ENCODE measurements at places on chromosomes 7 and 10.

- DNase-seq: no peak
Measured at GRCh38 chr10:114498413-114499111, 94.3 kb upstream of the AFAP1L2 start.

- no peak for DNase-seq
Measured at GRCh38 chr10:44982496-44982895, 3.9 kb upstream of the DEPP1 start.

GRCh38 chr7:11343136-11343535 is 369.5 kb downstream of the PHF14 start:
- no peak for DNase-seq

- DNase-seq: no peak
Measured at GRCh38 chr10:111148440-111148839, 71.6 kb downstream of the ADRA2A start.

DNA sequence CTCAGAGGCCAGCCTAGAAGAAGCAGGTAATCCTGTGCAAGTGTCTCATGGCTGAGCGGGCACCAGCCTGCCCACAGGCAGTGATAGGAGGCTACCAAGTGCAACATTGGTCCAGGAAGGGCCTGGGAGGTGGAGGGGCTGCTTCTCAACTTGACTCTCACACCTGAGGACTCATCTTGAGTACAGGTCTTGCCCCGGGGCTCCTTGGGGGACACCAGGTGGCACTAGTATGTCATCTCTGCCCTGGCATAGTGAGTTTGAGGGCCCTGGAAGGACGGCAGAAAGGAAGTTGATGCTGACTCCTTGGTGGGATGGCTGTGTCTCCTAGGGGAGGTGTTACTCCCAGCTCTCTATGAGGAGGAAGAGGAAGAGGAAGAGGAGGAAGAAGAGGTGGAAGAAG is 2.3 kb downstream of the CCDC136 start:
- peak; percentile 5 for DNase-seq

GRCh38 chr7:74482629-74483401 is 29.1 kb downstream of the GTF2IRD1 start:
- DNase-seq: no peak

DNA sequence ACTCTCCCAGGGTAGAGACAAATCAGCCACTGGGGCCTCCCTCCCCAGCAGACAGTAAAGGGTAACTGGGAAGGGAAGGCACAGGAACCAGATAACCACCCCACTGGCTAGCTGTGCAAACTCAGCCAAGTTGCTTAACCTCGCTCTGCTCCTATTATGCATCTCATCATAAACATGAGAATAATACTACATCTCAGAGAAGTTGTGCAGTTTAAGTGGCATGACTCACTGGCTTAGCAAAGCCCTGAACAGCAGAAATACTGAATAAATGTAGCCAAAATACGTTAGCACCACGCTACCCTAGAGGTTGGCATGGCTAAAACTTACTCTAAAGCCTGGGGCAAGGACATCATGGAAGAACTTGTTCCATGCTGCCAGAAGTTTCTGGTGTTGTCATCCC is 128.1 kb upstream of the ANK3 start:
- DNase-seq: no peak

GRCh38 chr10:123797813-123798212 is 93.8 kb downstream of the CPXM2 start:
- no peak for DNase-seq

- DNase-seq: no peak
Measured at GRCh38 chr7:96076350-96076707, 245.6 kb downstream of the SLC25A13 start.

- no peak for DNase-seq
Measured at GRCh38 chr7:98178321-98178720, 32.9 kb upstream of the BHLHA15 start.

GRCh38 chr10:71711052-71711623 is 8.4 kb downstream of the C10orf105 start:
- no peak for DNase-seq

GRCh38 chr10:113497198-113497597 is 55.7 kb upstream of the HABP2 start:
- DNase-seq: no peak

GRCh38 chr7:157483971-157484410 is 147.2 kb downstream of the DNAJB6 start:
- DNase-seq: no peak

DNA sequence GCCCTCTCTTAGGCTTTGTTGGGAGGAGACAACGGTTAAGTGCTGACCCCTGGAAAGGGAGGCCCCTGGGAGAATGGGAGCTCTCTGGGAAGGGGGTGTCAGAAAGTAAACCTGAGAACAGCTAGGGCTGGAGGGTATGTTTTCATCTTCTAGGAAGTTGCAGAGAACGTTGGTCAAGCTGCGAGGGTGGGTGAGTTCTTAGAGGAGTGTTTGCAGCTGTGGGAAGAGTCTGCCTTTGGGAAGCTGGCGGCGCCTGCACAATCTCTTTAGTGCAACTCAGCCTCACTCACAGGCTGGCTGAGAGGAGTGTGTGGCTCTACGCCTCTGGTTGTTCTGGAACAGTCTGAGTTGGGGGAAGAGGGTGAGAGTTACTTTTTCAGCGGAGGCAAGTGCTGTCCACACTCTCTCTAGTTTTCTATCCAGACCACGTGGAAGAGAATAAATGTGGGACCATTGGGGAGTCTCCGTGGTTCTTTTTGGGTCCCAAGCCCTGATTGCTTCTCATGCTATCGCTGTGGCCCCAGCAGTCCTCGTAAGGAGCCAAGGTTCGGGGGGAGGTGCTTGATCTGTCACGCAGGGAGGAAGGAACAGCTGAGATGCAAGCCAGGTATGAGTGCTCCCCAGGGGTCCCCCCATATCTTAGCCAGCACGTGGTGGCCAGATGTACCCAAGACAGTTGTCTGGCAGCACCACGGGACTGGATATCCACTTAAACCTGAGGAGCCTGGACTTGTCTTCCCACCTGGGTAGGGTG is 237.2 kb downstream of the BUB3 start:
- DNase-seq: no peak

DNA sequence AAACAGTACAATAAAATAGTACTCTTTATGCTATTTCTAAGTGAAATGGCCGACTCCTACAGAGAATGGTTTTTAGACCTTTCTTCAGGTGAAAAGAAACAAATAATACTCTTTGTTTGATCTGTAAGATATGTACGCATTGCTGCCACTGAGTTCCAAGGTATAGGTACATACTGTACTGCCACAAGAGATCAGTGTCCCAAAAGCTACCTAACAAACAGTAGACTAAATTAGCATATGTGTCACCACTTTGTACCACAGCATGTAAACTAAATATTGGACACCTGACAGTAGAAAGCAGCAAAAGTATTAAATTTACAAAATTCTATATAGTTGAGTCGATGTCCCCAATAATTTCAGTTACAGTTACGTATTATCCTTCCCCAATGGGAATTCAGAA is 14.4 kb downstream of the MTPN start:
- DNase-seq: no peak

DNA sequence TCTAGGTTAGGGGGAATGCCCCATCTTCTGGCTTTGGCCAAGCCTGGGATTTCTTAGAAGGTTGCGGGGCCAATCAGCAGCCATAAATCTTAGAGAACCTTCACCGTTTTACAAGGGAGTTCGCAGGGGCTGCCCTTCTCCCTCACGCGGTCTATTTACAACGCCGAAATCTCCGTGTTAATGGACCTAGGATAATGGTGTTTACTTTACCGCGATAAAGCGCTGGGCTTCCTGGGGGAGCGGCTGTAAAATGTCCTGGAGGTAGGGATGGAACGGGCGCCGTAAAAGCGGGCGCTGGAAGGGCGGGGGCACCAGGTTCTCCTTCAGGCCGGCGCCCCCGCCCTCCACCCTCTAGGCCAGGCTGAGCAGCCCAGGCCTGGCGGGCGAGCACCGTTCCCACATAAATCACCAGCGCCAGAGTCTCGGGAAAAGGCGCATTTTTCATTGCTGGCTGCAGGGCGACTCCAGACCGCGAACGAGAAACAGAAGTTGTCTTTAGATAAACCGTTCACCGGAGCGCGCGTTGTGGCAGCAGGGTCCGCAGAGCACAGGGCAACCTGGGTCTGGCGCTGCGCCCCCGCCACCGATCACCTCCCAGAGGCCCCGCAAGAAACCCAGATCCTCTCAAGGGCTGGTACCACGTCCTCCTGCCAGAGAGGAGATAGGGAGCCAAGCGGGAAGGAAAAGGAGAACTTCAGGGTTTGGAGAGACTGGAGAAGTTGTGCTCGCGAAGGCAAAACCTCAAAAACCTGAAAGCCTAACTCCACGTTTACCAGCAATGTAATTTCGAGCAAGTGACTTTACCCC is 12.5 kb upstream of the NKX2-3 start:
- no peak for DNase-seq

GRCh38 chr7:135179321-135179925 is 8.9 kb upstream of the CYREN start:
- no peak for DNase-seq

GRCh38 chr10:90195288-90195840 is 494.0 kb downstream of the KIF20B start:
- DNase-seq: no peak

GRCh38 chr7:135481598-135481979 is 28.3 kb downstream of the CNOT4 start:
- no peak for DNase-seq

DNA sequence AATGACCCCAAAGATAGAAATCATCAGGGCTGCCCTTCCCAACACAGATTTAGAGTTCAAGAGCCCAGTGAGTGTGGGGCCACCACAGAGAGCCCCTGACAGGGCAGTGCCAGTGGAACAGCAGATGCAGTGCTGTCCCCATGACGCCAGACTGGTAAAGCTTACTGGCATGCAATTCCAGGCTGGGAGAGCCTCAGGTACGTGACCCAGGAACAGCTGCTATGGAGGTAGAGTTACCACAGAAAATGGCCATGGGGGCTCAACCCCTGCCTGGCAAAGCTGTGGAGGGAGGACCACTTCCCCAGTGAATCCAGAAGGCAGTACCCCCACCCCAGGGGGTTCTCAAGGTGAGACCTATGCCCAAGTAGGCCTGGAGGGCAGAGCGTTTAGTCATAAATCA is 228.5 kb downstream of the POLR1F start:
- no peak for DNase-seq

GRCh38 chr10:76319661-76320060 is 888.2 kb downstream of the LRMDA start:
- no peak for DNase-seq

DNA sequence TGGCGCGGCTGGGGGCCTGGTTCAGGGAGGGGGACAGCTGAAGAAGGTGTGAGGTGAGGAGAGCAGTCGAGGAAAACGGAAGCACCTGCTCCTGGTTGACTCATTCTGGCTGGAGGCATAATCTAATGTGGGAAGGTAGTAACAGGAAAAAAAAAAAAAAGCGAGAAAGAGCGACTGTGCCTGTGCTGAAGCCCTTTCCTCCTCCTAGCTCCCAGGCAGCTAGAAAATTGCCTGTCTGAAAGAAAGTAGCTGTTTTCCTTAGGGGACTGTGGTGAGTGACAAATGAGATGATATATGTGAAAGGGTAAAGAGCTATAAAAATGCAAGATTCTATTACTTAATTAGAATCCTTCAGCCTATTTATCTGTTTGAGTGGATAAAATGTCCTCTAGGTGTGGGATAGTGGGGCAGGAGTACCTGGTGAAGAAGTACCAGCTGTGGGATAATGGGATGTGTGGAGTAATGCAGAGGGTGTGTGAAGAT is 4.9 kb upstream of the MEST start:
- no peak for DNase-seq

DNA sequence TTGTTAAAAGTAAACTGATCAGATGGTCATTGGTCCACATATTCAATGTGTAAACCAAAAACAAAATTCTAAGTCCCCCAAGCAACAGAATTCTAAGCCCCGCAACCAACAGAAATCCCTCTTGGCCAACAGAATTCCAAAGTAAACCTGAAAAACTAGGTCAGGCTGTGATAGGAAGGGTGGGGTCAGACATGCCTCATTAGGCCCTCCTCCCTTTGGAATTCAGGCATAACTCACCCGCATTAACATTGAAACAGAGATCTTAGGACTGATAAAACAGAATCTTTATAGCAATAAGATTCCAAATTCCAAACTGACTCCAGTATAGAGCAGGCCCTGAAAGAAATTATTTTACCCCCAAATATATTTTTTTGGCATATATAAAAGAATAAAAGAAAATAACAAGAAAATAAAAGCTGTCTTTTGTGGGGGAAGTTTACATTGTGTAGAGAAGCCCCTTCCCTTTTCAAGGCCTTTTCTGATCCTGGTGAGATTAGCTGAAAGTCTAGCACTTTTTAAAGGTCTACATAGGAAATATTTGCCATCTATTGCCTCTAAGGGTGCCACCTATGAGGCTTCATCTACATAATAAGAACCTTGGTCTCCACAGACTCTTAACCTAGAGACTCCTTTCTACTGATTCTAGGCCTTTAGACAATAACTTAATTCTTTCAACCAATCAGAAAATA is 30.5 kb downstream of the GNAT3 start:
- DNase-seq: no peak

DNA sequence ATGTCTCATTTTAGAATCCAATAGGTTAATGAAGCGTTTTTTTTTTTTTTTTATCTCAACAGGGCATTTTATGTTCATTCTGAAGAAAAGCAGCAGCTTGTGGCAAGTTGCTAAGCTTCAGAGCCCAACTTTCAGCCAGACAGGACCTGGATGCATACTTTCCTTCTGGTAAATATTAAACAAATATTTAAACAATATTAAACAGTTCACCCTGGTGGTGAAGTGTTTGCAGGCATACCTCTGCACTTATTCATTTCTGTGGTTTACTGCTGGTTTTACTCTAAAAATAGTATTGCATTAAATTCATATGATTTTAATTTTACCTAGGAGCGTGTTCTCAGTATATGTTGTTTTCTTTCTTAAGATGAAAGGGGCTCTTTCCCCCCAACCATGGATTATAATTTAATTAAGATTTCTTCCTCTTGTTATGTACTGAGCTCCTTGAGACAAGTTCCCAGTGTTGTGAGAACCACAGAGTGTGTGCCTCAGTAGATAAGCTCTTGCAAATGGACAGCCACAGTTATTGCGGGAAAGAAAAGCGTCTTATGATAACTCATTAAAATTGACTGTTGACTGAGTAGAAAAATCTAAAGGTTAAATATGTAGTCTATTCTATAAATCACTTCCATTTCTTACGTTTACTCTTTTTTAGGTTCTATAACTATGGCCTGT is 155.8 kb downstream of the MALRD1 start:
- DNase-seq: no peak

- DNase-seq: no peak
Measured at GRCh38 chr7:117347962-117348672, 25.3 kb upstream of the WNT2 start.

DNA sequence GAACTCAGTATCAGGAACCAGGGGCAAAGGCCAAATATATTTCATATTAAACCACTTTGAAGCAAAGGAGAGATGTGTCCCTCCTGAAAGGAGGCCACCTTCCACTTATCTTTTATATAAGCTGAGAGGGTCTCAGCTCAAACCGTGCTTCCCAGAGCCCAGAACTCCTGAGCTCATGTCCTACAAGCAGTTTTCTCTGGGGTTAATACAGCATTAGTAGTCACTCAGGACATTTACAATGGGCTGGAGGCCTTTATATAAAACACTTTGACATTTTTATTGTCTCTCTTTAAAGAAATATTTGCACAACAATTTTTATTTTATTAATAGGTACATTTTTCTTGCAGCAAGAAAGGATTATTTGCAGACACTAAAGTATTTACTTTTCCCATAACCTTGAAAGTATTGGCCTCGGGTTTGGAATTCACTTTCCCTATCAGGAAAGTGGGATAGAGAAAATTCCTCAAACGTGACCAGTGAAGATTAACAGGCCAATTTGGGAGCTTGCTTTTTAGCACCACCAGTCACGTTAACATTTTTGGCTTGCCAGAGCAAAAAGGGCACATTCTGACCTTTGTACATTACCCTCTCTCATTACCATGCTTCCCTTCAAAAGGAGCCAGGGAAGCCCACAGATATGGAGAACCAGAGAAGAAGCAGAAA is 464.9 kb upstream of the NRP1 start:
- DNase-seq: no peak

Measured in stimulated activated CD4-positive, alpha-beta T cell treated with anti-CD3 and anti-CD28 coated beads, TNF-alpha, amount 100 ng/mL, for 48 hours (primary cell).